Right cardiac atrium (tissue), 5 donors: ENCODE measurements at places on chromosomes 5 and 9. TPM values are rescaled to one million over a fixed set of nuclear protein-coding genes. Genes with fewer than 3 reads are reported as not detected.

DNA sequence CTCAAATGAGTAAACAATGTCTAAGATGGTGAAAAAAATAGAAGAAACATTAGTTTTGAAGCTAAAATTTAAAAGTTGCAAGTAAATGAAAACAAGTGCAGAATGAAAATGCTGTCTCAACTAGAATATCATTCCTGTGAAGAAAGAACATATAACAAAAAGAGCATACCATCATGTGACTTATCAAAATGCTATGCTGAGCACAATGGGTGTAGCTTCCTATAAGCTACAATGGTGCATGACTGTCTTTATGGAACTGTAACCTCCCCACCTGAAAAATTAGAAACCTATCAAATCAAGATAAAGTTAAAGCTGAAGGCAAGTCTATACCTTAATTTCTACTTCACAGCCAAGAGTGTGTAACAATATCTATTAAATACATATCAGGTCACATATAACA is 192.0 kb downstream of the AP3B1 start:
- no peak for DNase-seq

DNA sequence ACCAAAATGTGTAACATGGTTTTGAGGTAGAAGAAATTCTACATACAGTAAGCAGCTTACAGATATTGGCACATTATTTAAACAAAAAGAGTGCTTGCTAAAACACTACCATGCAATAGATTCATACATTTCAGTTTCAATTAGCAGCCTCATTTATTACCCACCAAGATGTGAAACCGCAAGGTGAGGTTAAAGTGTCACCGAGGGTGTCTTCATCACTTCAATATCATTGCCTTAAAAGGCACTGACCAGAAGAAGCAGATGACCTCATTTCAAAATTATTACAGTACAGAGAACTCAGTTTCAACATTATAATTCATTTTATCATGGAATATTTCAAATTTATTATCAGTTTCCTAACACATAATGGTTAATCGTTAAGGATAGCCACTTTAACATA is 302.2 kb downstream of the ISL1 start:
- no peak for DNase-seq

DNA sequence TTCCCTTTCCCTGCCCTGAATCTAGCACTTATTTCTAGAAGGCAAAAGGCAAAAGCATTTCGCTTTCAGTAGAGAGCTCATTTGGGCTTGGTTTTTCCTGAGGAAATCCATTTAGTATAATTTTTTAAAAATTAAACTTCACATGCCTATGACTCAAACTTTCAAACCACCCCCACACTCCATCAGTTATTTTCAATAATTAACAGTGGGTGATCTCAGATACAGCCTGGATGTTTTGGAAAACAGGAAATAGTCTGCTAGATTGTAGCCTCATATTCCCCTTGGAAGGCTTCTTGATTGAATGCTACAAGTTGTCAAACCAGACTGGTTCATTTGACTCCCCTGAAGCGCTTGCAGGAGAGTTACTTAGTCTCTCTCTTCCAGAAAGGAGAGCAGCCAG is 40.6 kb downstream of the SEMA5A start:
- DNase-seq: no peak

- DNase-seq: no peak
Measured at GRCh38 chr9:89218040-89218928, 39.7 kb upstream of the SHC3 start.

Gene NKD2
- 1.9 TPM for total RNA-seq

GRCh38 chr5:65828022-65828896 is 98.1 kb upstream of the ERBIN start:
- no peak for DNase-seq

DNA sequence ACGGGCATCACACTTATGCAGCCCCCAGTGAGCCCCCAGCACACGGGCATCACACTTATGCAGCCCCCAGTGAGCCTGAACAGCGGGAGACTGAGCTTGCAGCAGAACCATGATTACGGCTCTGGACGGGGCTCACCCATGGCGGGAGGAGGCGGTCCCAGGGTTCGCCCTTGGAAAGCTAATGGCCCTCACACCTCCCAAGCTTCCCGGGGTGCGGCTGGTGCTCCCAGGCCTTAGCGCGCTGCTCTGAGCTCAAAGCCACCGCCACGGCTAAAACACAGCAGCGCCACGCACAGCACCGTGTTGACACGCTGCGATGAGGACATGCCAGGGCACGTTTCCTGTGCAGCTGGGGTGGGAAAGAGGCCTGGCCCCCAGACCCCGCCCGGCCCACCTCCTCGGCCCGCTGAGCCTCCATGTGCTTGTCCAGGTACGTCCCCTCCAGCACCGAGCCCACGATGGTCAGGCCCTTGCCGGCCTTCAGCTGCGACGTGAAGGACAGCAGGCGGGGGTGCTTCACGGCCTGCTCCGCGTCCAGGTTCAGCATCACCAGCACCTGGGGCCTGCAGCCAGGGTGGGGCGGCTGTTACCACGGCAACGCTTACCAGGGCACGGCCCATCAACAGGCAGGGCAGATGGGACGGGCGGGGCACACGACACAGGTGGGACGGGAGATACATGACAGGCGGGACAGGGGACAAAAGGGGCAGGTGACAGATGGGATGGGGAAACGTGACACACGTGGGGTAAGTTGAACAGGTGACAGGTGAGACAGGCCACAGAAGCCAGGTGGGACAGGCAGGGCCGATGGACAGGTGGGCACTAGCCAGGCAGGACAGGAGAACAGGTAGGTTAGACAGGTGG is 38.4 kb downstream of the SLC12A7 start:
- no peak for DNase-seq

DNA sequence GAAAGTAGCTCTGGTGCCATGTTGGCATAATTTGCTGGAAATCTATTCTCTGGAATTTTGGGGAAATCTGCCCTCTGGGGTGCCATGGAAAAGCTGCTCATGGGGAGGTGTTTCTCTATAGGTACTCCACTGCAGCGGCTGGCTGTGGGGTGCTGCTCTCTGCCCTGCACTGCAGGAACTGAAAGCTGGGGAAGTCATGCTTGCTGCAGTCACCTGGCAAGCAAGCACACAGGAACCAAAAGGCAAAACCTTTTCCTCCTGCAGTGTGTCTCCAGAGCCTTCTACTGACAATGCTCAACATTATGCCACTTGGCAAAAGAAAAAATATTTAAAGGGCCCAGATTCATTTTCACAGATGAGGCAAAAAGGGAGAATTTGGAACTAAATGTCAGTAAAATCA is 25.8 kb upstream of the CARNMT1 start:
- DNase-seq: no peak

GRCh38 chr9:121567500-121568342 is 68.1 kb upstream of the GGTA1 start:
- peak; percentile 81 for DNase-seq

DNA sequence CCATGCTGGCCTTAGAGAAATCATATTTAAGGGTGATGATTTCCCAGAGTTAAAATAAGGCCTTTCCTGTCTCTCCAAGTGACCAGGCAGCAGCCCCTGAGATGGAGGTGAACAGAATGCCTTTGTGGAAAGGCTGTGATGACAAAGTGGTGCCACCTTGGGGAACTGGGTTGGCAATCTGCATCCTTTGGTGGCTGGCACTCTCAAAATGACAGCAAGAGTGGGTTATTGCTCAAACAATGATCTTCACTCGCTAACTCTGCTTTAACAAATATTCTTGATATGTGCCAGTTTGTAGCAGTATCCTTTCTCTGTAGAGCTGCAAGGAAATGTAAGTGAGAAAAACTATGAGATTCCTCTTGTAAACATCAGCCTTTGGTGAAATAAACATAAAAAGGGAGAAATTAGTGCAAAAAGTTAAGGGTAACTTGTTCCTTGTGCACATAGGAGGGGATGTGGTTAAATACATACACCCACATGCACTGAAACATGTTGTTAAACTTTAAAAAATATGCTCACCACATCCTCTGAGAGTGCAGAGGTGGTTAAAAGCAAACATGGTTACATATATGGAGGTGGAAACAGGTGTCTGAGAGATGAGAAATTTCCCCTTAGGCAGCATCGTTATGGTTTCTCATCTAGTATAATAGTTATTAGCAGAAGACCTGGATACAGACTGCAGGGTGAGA is 373.4 kb upstream of the CTNND2 start:
- DNase-seq: no peak

Gene ORM1
- total RNA-seq: 2.7 TPM

Gene LAMC3
- 2.6 TPM for total RNA-seq

Gene RANBP17
- 6.8 TPM for total RNA-seq

- no peak for DNase-seq
Measured at GRCh38 chr5:171872666-171873065, 87.0 kb downstream of the SMIM23 start.

DNA sequence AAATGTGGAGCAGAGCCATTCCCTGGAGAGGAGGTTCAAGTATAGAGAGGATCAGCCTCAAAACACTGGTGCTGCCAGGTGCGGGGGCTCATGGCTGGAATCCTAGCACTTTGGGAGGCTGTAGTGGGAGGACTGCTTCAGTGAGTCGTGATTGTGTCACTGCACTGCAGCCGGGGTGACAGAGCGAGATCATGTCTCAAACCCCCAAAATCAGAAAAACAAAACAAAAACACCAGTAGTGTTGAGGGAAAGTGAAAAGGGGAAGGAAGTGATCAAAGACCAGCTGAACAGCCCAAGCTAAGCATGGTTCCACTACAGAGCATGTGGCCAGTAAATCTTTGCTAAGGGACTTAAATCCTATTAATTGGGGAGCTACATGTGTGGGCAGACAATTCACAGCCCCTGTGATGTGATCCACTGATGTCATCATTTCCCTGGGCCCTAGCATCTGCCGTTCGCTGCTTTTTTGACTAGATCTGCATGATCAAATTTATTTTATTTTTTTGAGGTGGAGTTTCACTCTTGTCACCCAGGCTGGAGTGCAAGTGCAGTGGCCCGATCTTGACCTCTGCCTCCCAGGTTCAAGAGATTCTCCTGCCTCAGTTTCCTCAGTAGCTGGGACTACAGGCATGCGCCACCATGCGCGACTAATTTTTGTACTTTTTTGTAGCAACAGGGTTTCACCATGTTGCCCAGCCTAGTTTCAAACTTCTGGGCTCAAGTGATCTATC is 2.7 kb upstream of the PCBD2 start:
- DNase-seq: no peak

Gene FIBCD1
- total RNA-seq: 0.24 TPM

Gene F2RL2
- total RNA-seq: 0.32 TPM

DNA sequence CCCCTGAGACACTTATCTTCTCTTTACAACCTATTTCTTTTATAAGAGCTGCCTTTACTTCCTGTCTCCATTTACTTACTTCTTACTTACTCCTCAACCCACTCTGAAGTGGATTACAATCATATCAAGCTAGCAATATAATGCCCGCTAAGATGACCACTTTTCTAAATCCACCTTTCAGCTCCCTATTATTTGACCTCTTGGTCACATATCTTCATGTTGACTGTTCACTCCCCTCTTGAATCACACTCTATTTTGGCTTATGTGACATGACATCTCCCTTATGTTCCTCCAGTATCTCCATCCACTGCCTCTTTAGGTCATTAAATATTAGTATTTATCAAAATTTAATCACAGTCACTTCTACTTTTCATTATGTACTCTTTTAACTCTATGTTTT is 255.3 kb upstream of the TRPC7 start:
- no peak for DNase-seq

Gene CBY3
- total RNA-seq: not detected

- no peak for DNase-seq
Measured at GRCh38 chr9:124480621-124480981, 26.6 kb downstream of the NR5A1 start.

Gene IL5
- total RNA-seq: not detected

DNA sequence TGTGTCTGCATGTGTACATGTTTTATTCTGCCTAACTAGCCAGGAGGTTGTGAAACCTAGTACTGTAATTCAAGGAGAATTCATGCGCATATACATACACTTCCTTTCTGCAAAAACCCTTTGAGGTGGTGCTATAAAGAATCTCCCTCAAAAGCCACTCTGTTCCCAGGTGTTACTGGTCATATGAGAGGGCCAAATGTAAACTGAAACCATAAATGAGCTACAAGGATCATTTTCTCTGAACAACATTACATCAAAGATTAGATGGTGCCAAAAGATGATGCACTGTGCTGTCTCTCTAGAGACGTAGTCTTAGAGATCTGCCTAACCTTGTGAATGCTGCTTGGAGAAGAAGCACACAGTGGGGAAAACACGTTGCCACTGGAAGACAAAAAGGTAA is 15.7 kb downstream of the NREP start:
- no peak for DNase-seq

DNA sequence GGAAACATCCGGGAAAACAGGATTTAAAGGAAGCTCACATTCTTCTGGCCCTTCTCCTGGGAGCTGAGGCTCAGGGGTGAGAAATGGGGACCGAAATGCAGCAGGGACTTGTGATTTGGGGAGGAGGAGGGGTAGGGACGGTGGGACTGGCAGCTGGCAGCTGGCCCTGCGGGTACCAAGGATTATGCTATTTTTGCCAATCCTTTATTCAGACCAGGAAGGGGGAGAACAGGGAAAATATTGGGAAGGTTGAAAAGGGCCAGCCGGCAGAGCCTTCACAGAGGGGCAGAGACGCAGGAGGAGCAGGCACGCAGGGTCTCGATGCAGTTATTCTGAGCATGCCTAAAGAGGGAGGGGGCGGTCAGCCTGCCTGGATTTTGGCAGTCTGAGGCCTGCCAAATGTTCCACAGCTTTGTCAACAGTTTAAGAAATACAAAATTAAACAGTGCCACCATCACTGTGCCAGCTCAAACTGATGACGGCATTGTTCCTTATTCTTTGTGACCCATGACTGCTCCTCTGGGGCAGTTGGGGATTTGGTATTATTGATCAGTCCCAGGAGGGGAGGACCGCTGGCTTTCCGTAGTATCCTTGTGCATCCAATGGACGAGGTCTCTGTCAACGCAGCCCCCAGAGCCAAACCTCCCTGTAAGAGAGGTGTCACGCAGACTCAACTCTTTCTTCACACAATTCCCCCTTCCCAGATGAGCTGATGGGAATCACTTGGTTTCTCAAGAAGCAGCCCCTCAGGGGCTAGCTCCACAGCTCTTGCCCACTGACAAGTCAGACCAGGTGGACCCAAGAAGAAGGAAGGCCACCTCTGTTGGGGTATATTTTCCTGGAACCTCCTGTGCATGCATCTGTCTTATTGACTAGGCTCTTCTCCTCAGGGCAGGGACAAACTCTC is 553.3 kb downstream of the BNC2 start:
- DNase-seq: no peak

- DNase-seq: peak; percentile 63
Measured at GRCh38 chr5:140806834-140807775, at the start of gene PCDHA4. TSS of gene PCDHA4 (plus strand) at chr5:140807068.

Gene SAXO1
- not detected for total RNA-seq

- peak; percentile 52 for DNase-seq
Measured at GRCh38 chr5:172901788-172902496, 57.3 kb upstream of the RPL26L1 start.

Gene FGF18
- total RNA-seq: 4.3 TPM

Gene GRIN1
- total RNA-seq: 0.08 TPM
